ENCODE measurements at places on chromosomes 7 and 10. TPM values are rescaled to one million over a fixed set of nuclear protein-coding genes. Genes with fewer than 3 reads are reported as not detected.

GRCh38 chr7:128347647-128348097, 4.0 kb upstream of the RBM28 start:
- peaks cover 18% of the 10 kb centered on the region for H3K4me1 ChIP-seq
- H3K4me3 ChIP-seq, result no peak overlapping the region
- H3K27ac ChIP-seq, result no peak overlapping the region

DNA sequence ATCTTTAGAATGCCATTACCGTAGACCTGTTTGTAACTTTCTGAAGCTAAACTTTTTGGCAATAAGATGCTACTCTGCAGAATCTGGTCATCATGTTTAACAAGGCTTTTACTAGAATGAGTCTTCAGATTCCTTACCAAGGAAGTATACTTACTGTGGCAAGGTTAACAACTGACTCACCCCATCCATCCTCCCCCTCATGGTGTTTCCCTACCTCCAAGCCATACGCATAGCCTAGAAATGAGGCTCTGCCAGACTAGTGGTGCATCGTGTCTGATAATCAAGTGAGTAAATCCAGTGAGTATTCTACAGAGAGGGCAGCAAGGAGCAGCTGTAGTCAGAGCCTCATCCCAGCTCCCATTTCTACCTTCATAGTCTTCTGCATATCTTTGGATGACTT, 223.6 kb downstream of the IPMK start:
- H3K4me3 ChIP-seq, result no peak overlapping the region
- no peaks in the 10 kb centered on the region for H3K4me1 ChIP-seq
- no peak overlapping the region for H3K27ac ChIP-seq
- H3K36me3 ChIP-seq, result no peaks in the 10 kb centered on the region
- H3K27me3 ChIP-seq, result no peaks in the 10 kb centered on the region

GRCh38 chr7:22238354-22239311, 118.3 kb downstream of the RAPGEF5 start:
- H3K36me3 ChIP-seq, result no peaks in the 10 kb centered on the region
- H3K27me3 ChIP-seq, result no peaks in the 10 kb centered on the region
- H3K4me1 ChIP-seq, result no peaks in the 10 kb centered on the region
- H3K4me3 ChIP-seq, result no peak overlapping the region
- no peak overlapping the region for H3K27ac ChIP-seq

- H3K4me3 ChIP-seq, result no peak overlapping the region
- no peaks in the 10 kb centered on the region for H3K4me1 ChIP-seq
- H3K36me3 ChIP-seq, result no peaks in the 10 kb centered on the region
Measured at GRCh38 chr7:141463986-141464385, 87.2 kb upstream of the AGK start.

- no peaks in the 10 kb centered on the region for H3K27me3 ChIP-seq
- no peak for DNase-seq
- H3K36me3 ChIP-seq, result no peaks in the 10 kb centered on the region
- H3K4me3 ChIP-seq, result no peak overlapping the region
- H3K4me1 ChIP-seq, result no peaks in the 10 kb centered on the region
Measured at GRCh38 chr7:21972397-21972784, 26.7 kb upstream of the CDCA7L start.

DNA sequence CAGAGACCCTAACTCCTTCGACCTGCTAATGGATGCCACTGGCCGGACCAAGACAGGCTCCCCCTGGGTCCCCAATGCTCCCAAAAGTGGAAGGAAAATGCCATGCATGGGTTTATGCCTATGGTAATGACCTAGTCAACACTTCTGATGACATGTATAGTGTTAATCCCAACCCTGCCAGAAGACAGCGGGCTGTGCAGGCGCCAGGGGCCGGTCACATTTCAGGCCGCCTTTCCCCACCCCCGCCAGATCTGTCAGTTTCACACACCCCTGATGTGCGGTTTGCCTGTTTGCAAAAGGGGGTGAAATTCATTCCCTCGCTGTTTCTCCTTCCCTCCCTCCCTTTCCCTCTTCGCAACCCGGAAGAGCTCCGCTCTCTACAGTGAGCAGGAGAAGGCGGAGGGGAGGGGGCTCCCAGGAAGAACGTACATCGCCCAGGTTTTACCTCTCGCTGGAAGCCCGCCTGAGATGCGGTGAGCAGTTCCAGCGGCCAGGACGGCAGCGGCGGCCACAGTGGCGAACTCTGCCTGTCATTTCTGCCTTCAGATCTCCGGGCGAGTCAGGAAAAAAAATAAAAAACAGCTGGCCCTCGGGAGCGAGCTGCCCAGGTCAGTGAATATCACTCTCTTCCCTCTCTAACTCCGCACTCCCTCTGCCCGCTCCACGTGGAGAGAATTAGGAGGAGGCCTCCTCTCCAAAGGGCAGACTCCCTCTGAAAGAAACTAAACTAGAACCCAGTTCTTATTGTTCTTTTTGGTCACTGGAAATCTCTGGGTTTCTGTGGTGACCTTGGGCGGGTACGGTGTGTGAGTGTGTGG, 9.4 kb upstream of the GATA3 start:
- peaks cover 21% of the 10 kb centered on the region for H3K27me3 ChIP-seq
- H3K36me3 ChIP-seq, result no peaks in the 10 kb centered on the region
- DNase-seq, result no peak
- no peak overlapping the region for H3K4me3 ChIP-seq

ARMC3 gene
- 56.6 TPM for total RNA-seq

DOCK4 gene
- total RNA-seq, result 120 TPM
